ENCODE measurements at places on chromosomes 5 and 9.

GRCh38 chr9:16308645-16309044 is 561.8 kb downstream of the BNC2 start:
- no peak for DNase-seq

- no peak for DNase-seq
These were observed 10.9 kb downstream of the SLC6A19 start for GRCh38 chr5:1212271-1212670.

- DNase-seq, result no peak
These were observed 21.6 kb upstream of the RASA1 start for GRCh38 chr5:87246061-87246460.

DNA sequence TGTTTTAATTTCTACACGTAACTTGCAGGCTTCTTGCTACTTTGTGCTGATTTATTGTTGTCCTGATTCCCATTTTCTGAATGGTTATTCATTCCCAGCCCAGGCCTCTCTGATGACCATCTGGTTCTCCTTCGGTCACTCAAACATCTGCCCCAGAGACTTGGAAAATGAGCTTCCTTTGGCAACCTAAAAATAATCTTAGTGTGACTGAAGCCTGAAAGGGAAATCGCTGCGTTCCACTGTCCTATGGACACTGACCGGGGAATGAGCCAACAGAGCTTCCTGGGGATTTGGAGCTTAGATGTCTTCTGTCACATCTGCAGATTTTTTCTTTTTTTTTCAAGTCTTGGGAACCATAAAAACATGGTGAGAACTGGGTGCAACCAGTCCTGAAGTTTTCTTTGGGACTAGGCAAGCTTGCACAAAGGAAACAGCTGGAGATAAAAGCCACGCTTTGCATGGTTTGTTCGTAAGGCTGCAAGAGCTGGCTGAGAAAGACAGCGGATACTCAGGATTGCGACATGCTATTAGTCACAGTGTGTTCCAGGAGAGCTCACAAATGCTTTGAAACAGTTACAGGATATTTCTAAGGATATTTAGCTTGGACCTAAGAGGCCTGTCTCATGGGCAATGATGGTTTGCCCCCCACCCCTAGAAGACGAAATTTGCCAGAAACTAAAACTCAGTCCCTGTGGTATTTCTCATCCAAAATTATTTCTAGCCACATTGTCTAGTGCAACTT is 146.2 kb downstream of the GOLPH3 start:
- no peak for DNase-seq

- DNase-seq, result no peak
These were observed 4.7 kb downstream of the PGGT1B start for GRCh38 chr5:115257981-115258380.

GRCh38 chr9:124140941-124141568 is 116.7 kb upstream of the NEK6 start:
- no peak for DNase-seq

- DNase-seq, result no peak
These were observed 4.2 kb upstream of the SMAD5 start for GRCh38 chr5:136128481-136128880.

DNA sequence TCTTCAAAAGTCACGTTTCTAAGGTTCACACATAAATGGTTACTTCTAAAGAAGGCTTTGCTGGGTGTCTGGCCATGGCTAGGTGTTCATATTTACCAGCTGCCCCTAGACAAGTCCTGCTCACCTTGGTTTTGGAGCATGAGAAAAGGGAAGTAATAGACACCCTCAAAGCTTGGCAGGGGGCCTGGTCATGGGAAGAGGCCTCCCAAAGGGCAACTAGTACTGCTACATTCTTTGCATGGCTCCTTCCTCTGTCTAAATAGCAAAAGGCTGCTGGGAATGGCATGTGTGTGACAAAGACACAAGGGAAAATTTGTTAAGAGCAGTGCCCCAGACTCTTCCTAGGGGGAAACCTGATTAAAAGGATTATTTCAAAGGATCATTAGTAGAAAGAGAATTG is 93.4 kb downstream of the NRG2 start:
- no peak for DNase-seq

GRCh38 chr9:126794441-126794840 is 10.4 kb upstream of the ZBTB43 start:
- no peak for DNase-seq

GRCh38 chr5:56328753-56329560 is 95.8 kb upstream of the ANKRD55 start:
- DNase-seq, result peak; percentile 68

GRCh38 chr5:89560696-89561095 is 677.7 kb upstream of the MEF2C start:
- DNase-seq, result no peak

- no peak for DNase-seq
These were observed 4.5 kb upstream of the OTULIN start for GRCh38 chr5:14659821-14660607.

GRCh38 chr5:3925022-3925421 is 329.4 kb downstream of the IRX1 start:
- DNase-seq, result no peak

DNA sequence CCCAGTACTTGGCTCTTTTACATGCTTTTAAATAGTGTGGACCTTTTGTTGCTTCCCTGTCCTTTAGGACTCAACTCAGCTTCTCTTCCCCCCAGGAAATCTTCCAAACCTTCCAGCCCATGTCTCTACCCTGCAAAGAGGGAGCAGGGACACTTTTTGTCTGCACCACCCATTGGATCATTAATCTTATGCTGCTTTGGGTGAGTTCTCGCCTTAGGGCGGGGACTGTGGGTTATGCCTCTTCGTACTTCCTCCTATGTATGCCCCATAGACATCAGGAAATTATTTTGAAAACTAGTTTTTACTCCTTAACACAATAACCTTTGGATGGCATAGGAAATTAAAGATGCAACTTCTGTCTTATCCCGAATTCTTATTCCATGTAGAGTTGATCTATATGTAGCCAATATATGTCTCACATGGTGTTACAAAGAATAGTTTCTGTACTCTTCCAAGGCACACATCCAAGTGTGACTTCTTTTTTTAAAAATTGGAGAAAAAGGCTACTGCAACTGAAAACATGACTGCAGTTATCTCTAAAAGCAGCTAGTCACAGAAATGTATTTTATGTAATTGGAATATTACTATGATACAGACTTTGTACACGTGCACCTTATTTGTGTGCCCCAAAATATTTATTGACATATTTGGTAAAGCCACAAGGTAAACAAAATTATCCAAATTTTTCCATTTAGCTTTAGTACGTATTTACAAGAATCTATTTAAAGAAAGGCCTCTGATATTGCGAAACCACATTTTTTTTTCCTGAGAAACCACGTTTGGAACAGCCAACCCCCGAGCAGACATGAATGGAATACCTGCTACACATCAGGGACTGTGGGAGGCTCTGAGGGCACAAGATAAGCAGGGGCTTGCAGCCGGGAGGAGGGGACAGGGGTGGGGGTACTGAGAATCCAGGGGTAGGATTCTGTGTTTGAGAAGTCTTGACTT is 133.6 kb downstream of the WDR41 start:
- DNase-seq, result no peak

DNA sequence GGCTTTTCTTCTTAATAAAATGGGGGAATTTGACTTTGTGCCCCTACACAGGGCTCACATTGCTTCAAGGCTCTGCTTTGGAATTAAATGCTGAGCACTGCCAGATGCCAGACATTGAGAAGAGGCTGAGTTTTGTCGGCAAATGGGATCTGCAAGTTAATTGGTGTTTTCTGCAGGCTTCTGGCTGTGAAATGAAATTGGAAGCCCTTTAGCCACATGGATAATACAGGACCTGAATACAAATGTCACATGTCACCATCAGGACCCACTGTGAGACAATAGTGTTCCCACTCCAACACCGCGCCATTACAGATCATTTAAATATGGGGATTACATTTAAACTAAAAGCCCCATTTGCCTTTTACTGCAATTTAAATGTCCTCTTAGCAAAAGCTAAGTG is 164.4 kb downstream of the ZSWIM6 start:
- no peak for DNase-seq

GRCh38 chr5:138870611-138871010 is 4.5 kb downstream of the LRRTM2 start:
- no peak for DNase-seq

- no peak for DNase-seq
These were observed 90.9 kb upstream of the BOD1 start for GRCh38 chr5:173707392-173707791.

GRCh38 chr5:93607367-93608258 is 24.6 kb downstream of the NR2F1 start:
- peak; percentile 53 for DNase-seq

GRCh38 chr5:169408731-169409130 is 107.8 kb upstream of the SLIT3 start:
- no peak for DNase-seq

GRCh38 chr5:155772009-155772662 is 554.8 kb upstream of the SGCD start:
- no peak for DNase-seq

- DNase-seq, result no peak
These were observed 269.4 kb upstream of the IRX1 start for GRCh38 chr5:3325972-3326840.

DNA sequence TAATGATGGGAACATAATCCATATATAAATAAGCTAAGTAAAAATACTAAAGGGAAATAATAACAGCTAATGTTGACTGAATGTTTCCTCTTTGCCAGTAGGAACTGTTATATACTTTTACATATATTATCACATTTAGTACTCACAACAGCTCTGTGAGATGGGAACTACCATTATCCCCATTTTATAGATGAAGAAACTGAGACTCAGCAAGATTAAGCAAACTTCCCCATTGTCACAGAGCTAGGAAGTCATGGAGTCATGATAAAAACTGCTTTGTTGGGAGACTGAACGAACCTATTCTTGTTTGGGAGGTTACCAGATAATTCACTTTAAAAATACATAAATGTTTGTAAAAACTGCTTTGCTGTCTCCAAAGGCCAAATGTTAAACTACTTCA is 23.4 kb downstream of the WNT8A start:
- no peak for DNase-seq

DNA sequence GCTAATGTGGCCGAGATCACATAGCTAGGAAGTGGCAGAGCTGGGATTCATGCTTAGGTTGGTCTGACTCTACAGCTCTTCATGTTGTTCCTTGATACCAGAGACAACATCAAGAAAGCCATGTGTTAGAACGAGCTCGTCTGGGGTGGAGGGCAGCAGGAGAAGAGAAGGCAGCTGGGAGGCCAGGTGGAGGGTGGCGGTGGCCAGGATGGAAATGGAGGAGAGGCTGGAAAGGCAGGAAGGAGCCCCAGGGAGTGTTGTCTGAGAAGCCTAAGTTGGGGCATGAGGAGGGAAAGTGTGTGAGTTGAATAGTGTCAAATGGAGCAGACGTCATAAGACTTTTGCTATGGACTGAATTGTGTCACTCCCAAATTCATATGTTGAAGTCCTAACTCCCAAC is 315.3 kb downstream of the GADD45G start:
- no peak for DNase-seq

DNA sequence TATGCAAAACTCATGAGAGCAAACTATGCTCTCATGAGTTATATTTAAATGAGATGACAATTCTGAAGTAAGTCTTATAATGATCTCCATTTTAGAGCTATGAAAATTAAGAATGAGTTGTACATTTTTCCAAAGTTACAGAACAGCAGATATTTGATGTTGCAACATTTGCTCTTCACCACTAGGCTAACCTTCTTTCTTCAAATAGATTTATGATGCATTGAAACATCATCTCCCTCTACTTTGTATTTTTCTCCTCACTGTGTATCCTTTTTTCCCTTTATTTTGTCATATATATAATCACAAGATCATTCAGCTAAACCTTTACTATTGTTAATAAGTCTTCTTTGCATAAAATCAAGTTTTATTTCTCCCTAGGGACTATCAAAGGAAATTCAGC is 497.7 kb upstream of the TYRP1 start:
- DNase-seq, result no peak

DNA sequence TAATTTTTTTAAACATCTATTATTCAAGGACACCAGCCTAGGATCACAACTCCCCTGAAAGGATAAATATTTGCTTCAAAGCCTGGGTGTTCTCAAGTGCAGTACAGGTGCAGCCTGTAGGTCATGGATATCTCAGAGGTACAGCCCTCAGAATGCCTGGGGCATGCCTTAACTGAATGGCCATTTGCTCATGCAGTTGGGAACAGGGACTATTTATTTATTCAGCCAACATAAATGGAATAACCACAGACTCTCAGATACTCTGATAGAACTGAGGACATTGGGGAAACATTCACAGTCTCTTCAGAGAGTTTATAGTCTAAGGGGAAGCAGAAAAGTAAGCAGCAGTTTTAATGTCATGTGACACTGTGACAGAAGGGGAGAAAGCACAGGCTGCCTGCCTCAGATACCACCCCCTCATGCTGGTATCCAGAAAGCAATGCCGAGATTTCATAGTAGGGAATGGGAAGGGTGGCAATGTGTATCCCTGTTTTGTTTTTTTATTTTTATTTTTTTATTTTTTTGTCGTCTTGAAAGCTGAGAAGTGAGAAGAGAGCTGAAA is 112.6 kb downstream of the MACIR start:
- DNase-seq, result no peak

- no peak for DNase-seq
These were observed 157.6 kb upstream of the CCNH start for GRCh38 chr5:87570366-87570765.

DNA sequence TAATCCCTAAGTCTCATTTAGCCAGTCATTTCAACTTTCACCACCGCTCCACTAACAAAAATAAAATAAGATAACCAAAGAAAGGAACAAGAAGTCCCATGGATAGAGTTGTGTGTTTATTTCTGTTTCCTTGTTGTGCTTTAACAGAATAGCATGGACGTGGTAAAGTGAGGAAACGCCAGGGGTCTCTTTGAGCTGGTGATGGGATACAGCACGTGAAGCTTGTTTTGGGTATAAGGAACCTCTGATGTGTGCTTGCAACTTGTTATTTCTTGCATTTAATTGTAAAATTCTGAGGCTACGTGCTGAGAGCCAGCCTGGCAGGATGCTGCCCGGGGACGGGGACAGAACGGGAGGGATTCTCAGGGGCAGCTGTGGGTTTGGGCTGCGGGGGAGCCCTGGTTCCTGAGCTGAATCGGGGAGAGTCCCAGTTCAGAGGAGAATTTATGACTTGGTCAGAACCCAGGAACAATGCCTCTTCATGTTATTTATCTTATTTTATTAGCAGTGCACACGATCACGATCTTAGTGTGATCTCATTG is 63.4 kb downstream of the ANKRD33B start:
- DNase-seq, result peak; percentile 38

DNA sequence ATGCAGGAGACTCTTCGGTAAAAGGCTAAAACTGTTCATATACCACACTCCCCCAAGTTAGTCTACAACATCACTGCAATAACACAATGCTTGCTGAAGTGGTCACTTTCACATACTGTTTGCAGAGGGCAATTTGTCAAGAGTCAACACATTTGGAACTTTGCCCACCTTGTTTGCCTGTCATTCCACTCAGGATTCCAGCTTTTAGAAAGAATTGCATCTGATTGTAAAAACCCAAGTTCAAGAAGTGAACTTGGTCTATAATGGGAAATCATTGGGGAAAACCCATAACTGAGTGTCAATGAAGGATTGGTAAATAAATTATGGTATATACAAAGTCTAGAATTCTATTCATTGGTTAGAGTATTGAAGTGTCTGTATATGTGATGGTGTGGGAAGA is 120.5 kb downstream of the GADD45G start:
- DNase-seq, result no peak

- DNase-seq, result no peak
These were observed 15.7 kb downstream of the SCGB3A1 start for GRCh38 chr5:180575571-180575970.
